Urothelium cell line (cell line): ENCODE measurements at places on chromosomes 12 and 14.

- DNase-seq: peak; percentile 12
Observed at GRCh38 chr14:91693346-91693745, 38.5 kb downstream of the CATSPERB start.

DNA sequence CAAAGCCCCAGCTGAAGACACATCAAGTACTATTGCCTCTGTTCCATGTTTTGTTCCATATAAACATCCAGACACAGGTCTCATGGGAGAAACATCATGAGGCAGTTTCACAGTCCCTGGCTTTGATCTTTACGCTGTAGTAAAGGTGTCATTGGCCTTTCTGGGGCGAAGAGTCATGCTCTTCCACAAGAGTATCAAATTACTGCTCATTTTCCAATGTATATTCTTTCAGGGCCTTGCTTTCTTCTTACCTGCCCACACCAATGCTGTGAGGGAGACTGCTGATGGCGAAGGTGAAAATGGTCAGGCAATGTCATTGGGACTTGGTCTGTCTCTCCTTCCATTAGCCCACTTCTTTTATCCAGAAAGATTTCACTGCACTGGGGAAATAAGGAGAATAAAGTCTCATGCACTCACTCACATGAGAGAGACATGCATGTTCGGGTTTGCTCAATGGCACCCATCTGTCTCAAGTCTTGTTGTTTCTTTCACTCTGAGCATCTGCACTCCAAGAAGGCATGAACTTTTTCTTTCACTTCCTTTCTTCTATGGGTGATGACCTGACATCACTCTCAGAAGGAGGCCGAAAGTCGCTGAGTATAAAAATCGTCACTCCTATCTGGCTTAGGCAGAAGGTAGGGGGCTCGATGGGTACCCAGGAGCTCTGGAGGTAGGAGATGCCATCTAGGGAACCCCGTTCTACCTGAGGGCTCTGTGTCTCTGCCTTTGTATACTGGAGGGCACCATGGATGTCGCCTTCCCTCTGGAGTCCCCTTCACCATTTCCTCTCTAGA, 1.3 kb upstream of the JDP2 start:
- DNase-seq: no peak

- DNase-seq: no peak
Observed at GRCh38 chr12:66920205-66920604, 241.3 kb upstream of the GRIP1 start.

DNA sequence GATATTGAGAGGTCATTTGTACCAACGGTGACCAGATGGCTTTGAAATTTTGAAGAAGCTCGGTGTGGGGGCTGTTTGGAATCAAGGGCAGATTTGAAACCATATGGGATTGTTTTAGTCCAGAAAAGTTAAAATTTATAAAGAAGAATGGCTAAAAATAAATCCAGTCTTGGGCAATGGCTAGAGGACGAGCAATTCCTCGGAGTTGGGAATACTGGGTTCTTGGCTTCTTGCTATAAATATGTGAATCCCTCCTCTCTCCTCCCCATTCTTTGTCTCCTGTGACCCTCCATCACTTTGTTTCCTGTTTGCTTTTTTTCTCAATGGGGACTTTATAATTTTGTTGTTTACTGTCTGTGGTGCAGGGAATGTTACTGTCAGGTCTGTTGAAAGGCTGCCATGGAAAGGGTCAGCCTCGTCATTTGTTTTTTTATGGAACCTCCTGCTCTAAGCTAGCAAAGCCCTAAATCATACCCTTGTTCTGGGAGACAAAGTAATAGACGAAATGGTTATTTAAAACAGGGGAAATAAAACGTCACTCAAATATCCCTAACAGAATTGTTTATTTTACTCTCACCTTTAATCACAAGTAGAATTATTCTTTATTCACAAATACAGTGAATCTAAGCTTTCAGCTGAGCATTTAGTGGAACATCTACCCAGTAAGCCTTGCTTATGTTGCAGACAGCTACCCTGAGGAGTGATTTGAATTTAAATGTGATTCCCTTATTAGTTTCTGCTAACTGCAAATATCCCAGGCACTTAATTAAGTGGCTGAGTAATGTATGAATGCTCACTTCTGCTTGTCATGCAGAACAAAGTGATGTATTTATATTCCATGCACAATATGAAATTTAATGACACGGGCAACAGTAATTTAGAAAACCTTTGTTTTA, 273.1 kb upstream of the NOVA1 start:
- no peak for DNase-seq

GRCh38 chr14:96793547-96793946, 3.6 kb upstream of the VRK1 start:
- DNase-seq: no peak

DNA sequence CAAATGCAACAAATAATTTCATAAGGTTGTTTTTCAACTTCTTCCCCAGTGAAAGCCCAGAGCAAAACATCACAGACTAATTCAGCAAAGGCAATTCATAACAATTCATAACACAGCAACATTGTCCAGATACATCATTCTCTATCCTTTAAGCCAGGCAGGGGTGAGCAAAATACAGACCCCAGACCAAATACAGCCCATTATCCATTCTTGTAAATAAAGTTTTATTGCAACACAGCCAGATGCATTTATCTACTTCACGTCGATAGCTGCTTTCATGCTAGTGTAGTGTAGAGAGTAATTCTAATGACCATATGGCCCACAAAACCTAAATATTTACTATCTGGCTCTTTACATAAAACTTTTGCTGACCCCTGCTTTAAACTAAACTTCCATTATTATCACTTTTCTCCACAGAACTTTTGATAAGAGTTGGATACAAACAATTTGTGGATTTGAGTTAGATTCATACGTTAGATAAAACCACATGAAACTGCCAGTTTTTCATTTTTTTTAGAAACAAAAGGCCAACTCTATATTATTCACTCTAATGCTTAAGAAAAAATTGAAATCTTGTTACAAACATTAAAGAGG, 174.4 kb downstream of the DUSP6 start:
- DNase-seq: no peak

DNA sequence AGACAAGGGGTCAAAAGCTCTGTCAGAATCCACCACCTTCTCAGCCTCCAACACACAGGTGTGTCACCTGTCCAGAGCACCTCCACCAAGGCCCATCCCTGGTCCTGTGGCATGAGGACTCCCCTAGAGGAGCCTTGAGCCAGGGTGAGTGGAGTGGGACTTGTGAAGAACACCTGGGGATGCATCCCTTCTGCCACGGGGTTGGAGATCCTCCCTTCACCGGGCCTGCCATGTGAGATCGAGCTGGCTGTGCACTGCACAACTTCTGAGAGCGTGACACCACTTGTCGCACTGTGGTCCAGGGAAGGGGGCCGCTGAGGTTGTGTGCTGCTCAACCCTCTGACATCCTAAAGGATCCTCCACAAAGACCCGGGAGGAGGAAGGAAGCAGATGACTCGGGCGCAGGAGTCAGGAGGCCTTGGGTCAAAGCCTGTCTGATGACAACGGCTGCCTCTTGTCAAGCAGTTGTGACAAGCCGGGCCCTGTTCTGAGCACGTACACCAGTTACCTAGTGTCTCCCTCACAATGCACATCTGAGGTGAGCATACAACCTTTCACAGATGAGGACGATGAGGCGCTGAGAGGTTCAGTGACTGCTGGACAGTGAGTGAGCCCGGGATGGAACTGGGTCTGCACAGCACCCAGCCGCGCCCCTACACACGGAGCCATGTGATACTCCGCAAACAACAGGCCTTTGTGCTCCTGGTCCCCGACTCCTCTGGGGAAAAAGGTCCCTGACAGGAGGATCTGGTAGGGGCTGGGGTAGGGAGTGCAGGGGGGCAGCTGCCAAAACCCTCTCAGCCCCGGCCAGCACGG, 35.6 kb downstream of the CHGA start:
- no peak for DNase-seq

- no peak for DNase-seq
Observed at GRCh38 chr12:107545737-107546353, 139.8 kb upstream of the PWP1 start.

DNA sequence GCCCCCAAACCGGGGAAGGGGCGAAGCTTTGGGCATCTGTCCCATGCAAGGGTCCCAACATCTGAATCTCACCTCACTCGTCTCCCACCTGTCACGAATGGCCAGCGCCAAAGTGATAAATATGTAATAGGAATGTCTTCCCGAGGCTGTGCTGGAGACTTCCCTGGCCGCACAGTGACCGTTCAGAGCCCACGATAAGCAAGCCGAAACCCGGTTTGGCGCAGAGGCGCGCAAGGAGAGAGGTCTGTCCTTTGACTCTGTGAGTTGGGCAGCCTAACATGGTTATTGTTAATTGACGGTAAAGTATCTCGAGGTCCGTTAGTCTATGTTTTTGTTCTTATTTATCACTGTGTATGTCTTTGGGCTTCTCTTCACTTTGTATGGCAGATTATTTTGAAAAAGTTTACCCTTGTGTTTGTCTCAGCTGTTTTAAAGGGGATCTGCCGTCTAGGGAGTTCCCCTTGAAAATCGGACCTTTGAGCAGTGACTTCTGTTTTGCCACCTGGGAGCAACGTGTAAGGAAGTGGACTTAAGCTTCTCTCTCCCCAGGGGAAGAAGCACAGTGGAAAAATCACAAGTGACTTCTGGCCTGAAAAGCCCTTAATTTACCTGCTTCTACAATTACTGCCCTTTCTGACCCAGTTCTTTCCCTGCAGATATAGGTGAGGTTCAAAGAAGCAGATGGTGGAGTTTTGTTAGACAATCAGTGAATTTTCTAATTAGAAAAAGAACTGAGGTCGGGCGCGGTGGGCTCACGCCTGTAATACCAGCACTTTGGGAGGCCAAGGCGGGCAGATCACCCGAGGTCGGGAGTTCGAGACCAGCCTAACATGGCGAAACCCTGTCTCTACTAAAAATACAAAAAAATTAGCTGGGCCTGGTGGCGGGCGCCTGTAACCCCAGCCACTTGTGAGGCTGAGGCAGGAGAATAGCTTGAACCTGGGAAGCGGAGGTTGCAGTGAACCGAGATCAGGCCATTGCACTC, 1.1 kb upstream of the TM9SF1 start:
- DNase-seq: no peak

- DNase-seq: no peak
Observed at GRCh38 chr12:63362791-63363190, 211.8 kb upstream of the AVPR1A start.

DNA sequence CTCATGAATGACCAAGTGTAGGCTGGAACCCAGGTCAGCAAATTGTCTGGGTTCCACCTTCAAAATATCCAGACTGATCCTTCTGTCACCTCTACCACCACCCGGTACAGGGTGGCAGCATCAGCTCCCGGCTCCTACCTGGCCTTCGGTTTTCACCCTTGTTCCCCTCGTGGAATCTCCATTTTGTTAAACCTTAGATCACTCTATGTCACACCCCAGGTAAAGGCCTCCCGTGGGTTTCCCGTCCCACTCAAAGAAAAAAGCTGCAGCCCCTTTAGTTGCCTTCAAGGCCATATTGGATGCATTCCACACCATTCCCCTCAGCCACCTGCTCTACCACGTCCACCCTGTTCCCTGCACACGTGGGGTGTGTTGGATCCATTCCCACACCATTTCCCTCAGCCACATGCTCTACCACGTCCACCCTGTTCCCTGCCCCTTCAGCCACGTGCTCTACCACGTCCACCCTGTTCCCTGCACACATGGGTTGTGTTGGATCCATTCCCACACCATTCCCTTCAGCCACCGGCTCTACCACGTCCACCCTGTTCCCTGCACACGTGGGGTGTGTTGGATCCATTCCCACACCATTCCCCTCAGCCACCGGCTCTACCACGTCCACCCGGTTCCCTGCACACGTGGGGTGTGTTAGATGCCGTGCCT, 23.8 kb downstream of the SLC6A13 start:
- no peak for DNase-seq

- no peak for DNase-seq
Observed at GRCh38 chr14:32846821-32847365, 91.8 kb upstream of the NPAS3 start.

- peak; percentile 31 for DNase-seq
Observed at GRCh38 chr14:24903337-24903736, 146.6 kb downstream of the STXBP6 start.
